ENCODE measurements at places on chromosomes 3 and 15.
A peak's percentile ranks its signal among the peaks of the same experiment; 100 is the strongest.

- DNase-seq, result no peak
Observed at GRCh38 chr3:54104084-54104483, 18.3 kb upstream of the CACNA2D3 start.

- DNase-seq, result no peak
Observed at GRCh38 chr3:124881976-124882697, 5.0 kb downstream of the ITGB5 start.

- DNase-seq, result no peak
Observed at GRCh38 chr3:3735919-3736318, 63.3 kb upstream of the LRRN1 start.

DNA sequence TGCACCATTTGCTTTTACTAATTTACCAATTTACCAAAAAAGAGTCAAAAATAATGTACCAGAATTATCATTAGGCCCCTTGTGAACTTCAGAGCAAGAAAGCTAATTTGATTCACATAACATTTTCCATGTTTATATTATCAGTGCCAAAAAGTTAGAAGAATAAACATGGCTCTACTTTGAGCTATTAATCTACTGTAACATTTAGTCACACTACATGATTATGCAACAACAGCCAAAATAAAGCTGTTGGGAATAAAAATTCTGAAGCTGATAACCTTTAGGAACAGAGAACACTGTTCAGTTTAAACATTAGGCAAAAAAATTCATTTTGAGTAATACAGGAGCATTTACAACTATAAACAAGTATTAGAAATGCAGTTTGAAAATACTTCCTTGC, 63.6 kb downstream of the PROS1 start:
- DNase-seq, result no peak

GRCh38 chr15:57667171-57667849, 39.2 kb upstream of the POLR2M start:
- peak; percentile 51 for DNase-seq

DNA sequence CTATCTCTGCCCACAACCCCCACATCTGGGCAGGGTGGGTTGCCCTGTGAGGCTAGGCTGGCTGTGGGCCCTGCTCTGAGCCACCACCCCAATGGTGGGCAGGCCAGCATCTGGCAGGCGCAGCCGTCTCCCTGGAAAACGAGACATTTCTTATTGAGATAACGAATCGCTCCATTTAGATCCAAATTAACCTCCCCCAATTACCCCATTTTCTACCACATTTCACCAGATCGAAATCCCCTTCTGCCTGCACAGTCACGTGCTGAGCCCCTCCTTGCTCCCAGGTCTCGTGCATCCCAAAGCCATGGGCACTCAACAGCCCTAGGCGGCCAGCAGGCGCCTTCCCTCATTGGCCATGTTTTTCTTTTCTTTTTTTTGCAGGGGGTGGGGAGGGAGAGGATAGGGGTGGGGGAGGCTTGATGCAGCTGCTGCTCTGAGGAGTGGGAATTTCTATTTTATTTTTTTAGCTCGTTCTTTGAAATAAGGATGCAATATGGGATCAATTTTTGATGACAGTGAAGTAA, 53.0 kb upstream of the TMEM115 start:
- DNase-seq, result no peak

- DNase-seq, result no peak
Observed at GRCh38 chr3:132605374-132605792, 8.3 kb downstream of the ACKR4 start.

GRCh38 chr15:29285386-29285785, 15.8 kb upstream of the NSMCE3 start:
- no peak for DNase-seq

- peak; percentile 37 for DNase-seq
Observed at GRCh38 chr3:21839592-21839991, 88.6 kb upstream of the ZNF385D start.

DNA sequence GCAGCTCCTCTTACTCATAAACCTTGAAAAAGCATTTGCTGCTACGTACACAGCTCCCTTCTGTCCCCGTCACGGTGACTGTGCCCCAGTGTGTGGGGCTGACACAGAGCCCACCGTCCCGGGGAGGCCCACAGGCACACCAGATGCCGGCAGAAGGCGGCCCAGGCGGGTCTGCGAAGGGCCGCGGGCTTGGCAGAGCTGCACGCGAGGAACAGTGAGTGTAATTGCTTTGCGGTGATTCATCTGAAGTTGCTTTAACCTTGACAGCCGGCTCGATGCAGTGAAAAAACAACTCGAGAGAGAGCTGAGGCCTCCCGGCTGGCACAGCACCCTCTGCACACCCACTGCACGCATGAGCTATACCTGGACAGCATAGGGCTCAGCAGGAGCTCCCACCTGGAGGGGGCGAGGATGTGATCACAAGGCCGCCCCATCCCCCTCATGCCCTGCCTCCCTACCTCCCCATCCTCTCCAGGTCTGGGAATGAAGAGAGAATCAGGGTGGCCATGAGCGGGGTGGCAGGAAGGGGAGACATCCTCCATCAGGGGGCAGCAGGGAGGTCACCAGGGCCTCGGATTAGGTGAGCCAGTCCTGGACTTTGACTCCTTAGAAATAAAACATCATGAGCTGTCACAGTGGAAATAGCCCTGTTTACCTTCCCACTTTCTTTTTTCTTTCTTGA, 172.7 kb downstream of the MEGF11 start:
- no peak for DNase-seq

DNA sequence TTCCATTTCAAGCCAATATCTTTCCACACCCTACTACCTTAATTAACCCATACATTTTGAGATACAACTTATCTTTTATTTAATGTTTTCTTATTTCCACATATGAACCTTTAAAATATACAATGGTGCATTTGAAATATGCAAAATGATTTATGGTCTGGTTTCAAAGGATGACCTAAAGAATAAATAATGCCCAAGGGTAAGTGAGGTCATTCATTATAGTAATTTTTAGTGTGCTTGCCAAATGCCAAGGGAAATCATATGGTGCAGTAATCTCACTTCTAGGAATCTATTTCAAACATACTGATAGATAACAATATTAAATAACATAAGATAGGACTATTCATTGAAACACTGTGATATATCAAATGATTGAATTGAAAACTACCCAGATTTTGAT, 1055.4 kb downstream of the AGBL1 start:
- DNase-seq, result no peak

GRCh38 chr3:148379763-148380382, 317.8 kb upstream of the AGTR1 start:
- DNase-seq, result peak; percentile 22

DNA sequence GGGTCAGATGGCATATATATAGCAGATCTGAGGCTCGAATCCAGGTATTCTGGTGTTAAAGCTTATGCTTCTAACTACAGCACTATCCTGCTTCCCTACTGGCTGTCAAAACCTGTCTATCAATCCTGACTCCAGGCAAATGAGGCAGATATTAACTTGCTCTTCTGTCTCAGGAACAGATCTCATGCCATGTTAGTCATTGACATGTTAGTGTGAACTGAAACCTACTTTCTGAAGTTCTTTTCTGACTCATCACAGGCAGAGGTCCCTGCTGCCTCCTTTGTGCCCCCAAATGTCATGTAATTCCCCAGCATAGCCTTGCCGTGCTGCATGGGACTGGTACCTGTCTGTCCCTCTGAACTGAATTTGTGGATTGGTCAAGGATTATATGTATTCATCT, 125.0 kb upstream of the SMAD3 start:
- no peak for DNase-seq

DNA sequence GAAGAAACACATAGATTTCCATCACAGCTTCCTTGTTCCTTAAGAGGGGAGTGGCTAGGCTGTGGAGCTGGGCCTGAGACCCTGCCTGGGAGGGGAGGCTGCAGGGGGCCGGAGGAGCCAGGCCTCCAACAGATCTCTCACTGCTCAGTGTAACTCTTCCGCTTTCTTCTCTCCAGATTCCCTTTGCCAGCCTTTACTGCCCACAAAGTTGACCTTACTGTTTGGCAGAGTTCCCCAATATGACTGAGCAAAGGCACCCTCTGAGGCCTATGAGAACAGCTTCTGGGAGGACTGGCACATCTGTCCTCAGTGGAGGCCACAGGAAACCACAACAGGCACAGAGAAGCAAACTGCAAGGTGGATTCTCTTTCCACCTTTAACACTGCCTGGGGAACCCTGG, 38.1 kb downstream of the SLCO2A1 start:
- DNase-seq, result no peak

GRCh38 chr3:195062866-195063540, 208.0 kb downstream of the XXYLT1 start:
- no peak for DNase-seq

DNA sequence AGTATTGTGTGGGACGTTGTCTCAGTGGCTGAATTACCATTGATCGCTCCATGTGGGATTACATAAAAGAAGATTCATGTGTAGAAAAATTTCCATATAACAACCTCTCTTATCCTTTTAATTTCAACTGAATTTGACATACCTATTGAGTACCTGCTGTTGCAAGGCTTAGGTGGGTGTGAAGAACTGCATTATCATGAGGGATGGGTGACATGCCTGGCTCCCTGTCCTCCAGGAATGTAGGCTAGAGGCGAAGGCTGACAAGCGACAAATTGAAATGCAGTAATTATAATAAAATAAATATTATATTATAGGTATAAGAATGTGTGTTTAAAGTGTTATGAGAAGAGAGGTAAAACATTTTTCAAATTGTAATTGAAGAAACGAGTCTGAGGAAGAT, 52.7 kb upstream of the SPESP1 start:
- DNase-seq, result no peak

DNA sequence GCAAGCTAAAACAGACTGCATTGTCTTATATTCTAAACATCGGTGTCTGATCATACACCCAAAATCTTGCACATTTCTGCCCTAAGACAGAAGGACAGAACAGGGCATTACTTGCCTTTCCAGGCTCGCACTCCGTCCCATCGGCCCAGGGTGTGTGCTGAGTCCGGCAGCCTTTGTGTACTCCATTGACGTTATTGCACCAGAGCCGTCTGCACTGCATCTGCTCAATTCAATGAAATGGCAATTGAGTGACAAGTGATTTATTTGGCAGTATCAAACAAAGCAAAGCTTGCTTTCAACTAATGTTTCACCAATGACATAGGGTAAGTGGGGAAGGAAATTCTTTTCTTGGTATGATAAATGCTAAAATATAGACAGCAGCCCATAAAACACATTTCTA, 40.0 kb downstream of the ADAMTS9 start:
- DNase-seq, result no peak

GRCh38 chr3:155283092-155284056, 10.1 kb downstream of the STRIT1 start:
- DNase-seq, result no peak

- DNase-seq, result peak; percentile 53
Observed at GRCh38 chr15:51186181-51186705, 91.5 kb upstream of the TNFAIP8L3 start.

DNA sequence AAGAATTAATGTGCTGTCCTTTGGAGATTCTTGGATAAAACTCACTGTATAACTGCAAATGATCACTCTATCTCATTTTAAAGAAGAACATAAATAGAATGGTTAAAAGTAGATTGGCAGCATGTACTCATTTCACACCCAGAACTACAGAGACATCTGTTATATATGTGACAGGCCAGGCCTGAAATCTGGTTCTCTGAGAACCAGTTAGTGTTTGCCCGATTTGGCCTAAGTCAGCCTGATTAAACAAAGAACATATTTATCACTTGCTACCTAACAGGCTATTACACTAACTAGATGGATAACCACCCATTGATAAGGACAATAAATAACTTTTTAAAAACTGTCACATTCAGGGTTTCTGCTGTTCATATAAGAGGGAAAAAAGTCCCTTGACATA, 460.1 kb downstream of the CNTN4 start:
- no peak for DNase-seq

DNA sequence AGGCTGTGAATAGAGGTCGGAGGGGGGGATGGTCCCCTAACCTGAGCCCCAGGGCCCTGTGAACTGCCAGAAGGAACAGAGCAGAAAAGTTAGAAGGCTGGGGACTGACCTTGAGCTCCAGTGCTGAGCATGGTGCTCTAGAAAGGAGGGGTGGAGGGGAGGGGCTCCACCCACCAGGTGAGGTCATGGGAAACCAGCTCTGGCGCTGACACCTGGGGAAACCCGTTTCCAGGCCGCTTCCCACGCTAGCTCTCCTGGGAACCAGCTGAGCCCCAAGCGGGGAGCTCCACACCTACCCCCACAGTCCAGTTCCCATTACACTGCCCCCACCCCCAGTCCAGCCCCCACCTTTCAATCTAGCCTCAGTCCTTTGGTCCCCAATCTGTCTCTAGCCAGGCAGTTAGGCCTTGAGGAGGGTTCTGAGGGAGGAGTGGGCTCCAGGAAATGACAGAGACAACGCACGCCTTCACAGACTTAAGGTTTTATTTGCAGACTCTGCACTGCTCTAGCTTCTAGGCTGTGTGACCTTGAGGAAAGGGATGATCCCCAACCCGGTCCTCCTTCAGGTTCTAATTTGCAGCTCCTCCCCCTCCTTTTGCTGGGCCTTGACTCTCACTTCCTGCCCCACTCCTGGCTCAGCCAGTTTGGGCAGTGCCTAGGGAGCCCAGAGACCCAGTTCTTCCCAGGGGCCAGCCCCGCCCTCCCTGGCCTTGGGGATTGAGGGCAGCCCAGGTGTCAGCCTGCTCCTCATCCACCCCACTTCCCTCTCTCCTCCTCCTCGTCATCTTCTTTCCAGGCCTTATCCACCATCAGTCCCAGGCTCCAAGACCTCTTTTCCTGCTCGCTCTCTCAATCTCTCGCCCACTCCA, 2.1 kb downstream of the RHOV start:
- no peak for DNase-seq

GRCh38 chr3:48811524-48811923, 36.1 kb downstream of the PRKAR2A start:
- no peak for DNase-seq

- no peak for DNase-seq
Observed at GRCh38 chr15:55334997-55335396, 16.0 kb downstream of the PIGB start.

GRCh38 chr3:25442486-25442885, 14.4 kb downstream of the RARB start:
- no peak for DNase-seq

DNA sequence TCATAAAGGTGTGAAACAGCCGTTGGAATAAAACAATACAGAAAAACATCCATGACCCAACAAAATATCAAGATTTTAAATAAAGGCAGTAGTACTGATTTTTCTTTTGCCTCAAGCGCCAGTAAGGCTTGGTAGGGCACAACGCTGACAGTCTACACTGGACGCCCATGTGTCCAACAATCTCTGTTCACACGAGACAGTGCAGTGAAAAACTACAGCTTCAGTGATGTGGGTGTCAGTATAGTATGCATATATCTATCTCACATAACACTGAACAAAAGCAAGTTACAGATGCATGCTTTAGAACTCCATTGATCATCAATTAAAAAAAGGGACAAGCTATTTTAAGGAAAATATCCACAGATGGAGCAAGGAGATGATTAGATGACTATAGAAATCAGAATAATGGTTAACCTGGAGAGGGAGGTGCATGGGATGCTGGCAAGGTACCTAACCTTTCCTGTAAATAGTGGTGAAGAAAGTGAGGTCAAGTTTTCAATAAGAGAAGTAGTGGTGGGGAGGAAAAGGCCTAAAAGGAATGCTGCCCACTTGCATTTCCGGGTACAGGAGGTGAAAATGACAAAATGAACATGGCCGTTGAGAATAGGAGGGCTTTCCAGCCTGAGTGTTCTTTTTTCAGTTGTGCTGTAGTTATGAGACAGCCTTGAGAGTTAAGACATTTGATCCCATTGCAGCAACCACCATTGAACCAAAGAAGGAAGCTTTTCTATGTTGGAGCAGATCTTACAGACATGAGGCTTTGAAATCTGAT, 42.7 kb downstream of the CTNNB1 start:
- no peak for DNase-seq

Data from hindlimb muscle (tissue), 1 donor.